Hematopoietic multipotent progenitor cell treated with erythropoietin and hydrocortisone succinate and interleukin-3 and kit ligand, for 8 days (in vitro differentiated cells): ENCODE measurements at places on chromosomes 4 and X.

DNA sequence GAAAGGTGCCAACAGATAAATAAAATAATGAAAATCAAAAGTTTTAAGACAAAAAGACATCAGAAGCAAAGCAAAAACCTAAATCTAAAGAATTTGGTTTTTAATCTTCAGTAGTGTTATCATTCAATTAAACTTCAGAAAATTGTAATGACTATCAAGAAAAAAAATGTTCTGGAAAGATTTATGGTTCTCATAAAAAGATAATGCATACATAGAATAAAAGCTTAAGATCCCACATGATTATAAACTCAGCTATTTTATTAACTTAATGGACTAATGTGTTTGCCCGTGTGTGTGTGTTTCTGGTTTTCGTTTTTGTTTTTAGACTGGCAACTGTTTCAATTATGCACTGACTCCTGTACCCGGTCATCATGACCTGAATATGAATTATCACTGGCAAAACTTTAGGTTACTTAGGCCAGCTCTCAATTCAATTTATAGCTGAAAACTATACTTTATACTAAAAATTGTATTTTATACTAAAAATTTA is 217.5 kb upstream of the DKK2 start:
- DNase-seq, result no peak

- no peak for DNase-seq
Observed at GRCh38 chr4:177671387-177671786, 229.2 kb upstream of the AGA start.

DNA sequence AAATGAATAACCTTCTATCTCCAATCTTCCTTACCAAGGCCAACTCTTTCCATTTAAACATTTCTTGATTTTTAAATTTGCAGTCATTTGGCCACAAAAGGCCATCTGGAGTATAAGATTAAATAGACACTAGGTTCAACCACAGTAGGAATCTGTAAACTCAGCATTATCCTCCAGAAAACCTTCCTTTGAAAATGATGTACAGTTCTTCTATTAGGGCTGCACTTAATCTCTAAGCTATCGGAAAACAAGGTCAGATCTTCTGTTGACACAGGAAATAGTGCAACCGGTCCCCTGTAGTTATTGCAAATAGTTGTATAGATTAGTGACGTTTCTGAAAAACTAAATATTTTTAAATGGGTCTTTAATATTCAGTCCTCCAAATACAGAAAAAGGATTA is 359.0 kb upstream of the ATOH1 start:
- no peak for DNase-seq

- DNase-seq, result no peak
Observed at GRCh38 chr4:99886146-99886545, 8.1 kb downstream of the LAMTOR3 start.

DNA sequence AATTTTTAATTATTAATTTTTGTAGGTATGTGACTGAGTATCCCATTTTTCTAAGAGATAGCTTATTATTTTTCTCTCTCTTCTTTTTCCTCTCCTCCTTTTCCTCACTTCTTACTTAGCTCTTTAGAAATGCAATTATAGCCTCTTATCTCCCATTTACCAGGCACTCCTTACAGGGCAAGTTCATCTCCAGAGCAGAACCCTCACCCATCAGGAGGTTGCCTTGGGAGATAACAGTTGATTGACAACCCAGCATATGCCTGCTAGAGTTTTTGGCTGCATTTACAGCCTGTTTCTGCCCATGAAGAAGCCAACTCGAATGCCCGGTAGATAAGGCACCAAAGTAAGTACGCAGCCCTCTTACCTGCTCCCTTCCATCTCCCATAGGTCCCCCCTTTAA is 572.9 kb upstream of the ZFP42 start:
- DNase-seq, result peak; percentile 4

DNA sequence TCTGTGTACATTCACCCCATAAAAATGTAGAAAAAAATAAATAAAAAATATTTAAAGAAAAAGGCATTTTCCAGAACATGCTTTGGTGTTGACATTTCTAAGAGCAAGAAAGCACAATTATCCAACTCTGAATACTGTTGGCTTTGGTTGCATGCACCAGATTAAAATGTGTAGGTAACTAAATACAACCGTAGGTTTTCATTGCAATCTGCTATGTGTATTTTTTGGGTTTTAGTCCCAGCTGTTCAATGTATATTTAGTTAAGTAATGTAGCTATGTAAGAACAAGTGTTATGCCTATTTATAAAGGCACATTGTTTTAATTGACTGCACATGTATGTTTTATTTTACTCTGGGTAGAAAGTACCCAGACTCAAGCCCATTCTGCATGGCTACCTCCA is 108.1 kb upstream of the PAQR3 start:
- no peak for DNase-seq
